ENCODE measurements at places on chromosomes 2 and 18. TPM values are rescaled to one million over a fixed set of nuclear protein-coding genes. Genes with fewer than 3 reads are reported as not detected.

- DNase-seq: no peak
Measured at GRCh38 chr2:148848146-148848545, 26.9 kb upstream of the KIF5C start.

DNA sequence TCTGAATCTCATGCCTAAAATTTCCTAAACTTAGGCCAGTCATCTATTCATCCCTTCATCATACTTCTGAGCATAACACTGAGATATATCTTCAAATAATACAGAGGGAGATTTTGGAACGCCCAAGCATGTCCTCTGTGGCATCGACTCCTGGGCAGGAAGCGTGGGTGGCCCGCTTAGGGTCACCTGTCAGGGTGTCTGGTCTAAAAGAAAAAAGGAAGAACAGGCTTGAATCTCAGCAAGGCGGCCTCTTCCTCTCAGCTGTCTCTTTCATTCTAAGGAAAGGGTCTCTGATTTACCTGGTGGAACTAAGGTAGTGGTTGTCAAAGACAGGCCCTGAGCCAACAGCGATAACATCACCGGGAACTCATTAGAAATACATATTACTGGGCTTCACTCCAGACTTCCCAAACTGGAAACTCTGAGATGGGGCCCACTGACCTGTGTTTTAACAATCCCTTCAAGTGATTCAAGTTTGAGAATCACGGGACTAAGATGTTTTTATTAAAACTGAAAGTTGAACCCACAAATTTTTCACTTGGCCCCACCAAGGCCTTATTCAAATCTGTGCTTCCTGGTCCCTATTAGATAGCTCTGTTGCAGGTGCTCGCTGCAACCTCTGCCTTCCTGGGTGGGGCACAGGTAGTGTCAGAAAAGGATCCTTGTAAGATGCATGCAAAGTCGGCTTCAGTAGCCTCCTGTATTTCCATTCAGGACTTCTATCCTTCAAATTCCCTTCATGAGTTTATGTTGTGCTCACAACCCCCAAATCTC, 162.3 kb upstream of the CCDC68 start:
- no peak for DNase-seq

SLC5A7 gene
- not detected for total RNA-seq

STAT1 gene
- 28.0 TPM for total RNA-seq

GREB1L gene
- total RNA-seq: 6.0 TPM

GRCh38 chr2:178084273-178084672, 11.7 kb upstream of the PDE11A start:
- no peak for DNase-seq

DNA sequence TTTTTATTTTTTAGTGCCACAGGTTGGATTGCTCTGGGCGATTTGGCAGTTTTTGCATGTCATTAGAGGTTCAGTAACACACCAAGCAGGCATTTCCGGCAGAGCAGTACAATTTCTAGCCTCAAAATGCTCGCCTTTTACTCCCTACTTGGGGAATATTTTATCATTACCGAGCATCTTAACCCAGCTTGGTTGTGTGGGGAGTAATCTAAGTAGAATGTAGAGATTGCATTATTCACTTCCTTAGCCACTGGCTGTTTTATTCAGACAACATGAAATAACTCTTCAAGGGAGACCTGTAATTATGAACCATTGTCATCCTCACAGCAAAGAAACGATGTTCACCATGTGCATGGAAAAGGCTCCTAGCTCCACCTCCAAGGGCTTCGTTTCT, 13.1 kb downstream of the GRP start:
- no peak for DNase-seq

DNA sequence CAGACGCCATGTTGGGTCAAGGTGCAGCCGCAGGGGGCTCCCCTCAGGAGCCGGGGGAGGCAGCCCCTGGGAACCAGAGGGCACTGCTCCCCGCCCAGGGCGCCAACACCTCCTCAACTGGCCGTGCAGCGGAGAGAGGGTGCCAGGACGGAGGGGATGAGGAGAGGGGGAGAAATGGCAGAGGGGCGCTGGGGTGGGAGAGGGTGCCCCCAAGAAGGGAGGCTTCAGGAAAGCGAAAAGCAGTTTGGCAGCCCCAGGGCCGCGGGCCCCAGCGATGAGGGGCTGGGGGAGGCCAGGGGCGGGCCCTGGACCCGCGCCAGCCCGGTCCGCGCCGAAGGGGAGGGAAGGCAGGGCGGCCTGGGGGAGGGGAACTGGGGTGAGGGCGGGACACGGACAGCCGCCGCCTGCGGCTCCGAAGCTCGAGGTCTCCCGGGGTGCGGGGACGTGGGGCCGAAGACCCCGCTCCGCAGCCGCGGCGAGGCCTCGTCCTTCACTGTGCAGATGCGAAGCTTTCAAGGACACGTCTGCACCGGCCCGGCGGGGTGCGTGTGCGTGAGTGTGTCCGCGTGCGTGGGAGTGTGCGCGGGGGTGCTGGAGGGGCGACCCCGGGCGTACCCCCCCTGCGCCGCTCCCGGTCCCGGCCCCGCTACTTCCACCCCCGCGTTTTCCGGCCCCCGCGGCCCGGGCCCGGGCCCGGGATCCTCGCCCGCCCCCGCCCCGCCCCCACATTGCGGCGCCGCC, 1.4 kb downstream of the DNMT3A start:
- no peak for DNase-seq

DNA sequence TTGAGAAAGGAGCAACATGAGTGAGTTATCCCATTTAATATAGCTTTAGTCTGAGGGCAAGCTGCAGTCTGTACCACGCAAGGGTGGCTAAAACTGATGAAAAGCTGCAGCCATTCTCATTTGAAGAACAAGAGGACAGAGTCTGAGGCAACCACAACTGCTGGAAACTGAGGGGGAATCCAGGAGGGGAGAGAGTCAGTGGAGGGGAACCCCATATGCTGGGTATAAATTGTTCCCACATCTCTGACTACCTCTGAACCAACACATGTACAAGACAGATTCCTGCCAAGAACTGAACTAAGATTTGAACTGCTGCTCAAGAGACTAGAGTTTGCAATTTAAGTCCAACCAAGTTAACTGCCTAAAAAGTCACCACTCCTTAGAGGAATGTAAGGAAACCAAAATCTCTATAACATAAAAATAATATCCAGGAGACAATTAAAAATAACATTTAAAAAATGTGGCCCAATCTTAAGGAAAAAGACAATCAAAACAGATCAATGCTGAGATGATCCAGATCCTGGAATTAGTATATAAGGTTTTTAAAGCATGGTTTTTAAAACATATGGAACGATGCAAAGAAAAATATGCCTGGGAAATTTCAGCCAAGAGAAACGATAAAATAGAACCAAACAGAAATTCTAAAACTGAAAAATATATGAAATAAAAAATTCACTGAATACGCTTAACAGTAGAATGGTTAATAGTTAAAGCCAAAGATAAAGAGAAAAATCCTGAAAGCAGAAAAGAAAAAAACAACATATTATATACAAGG, 11.2 kb downstream of the CWC22 start:
- DNase-seq: no peak

GRCh38 chr18:76988827-76989646, 143.5 kb downstream of the MBP start:
- DNase-seq: no peak

DNA sequence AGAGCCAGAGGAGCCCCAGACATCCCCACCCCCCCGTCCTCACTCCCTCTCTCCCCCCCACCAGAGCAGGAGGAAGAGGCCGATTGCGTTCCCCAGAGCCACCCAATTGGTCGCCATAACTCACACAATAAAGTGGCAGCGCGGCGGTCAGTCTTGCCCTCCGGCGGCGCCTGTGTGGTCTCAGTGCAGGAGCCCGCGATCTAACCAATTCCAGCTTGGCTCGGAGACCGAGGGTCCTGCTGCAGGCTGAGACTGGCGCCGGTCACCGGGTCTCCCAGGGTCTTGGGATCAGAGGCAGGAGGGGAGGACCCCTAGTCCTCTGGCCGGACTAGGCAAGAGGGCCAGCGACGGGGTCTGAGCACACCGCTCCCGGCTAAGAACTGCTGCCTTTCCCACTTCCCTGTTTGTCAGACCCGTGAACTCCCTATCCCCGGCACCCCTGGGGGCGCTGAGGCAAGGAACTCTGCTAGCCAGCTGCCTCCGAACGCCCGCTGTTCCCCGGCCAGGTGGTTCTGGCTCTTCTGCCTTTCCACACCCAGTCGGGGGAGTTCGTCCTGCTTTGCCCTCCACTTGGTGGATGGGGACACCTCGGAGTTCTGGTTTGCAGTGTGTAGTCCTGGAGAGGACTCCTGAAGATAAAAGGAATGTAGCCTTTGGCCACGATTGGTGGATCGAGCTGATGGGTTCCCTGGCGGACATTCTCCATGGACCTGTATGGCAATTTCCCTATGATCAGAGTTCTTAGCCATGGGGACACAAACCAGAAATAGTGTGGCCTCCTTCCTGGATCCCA, 1.0 kb upstream of the HOXD12 start:
- DNase-seq: no peak

DNA sequence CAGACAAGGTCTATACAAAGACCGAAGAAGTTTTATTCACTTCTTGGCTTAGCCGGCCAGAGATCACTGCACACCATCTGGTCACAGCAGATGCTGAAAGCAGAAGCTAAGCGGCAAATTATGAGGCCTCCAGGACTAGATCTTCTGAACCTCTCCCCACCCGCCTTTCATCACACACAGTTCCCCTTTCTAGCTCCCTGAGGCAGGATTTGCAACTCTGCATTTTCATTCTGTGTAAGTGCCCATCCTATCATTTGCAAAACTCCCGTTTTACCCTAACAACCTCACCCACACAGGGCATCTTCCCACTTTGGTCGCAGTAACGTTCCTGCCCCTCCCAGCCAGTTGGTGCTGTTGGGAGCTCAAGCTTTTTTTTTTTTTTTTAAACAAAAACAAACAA, 3.1 kb upstream of the MOB1A start:
- DNase-seq: no peak

DNA sequence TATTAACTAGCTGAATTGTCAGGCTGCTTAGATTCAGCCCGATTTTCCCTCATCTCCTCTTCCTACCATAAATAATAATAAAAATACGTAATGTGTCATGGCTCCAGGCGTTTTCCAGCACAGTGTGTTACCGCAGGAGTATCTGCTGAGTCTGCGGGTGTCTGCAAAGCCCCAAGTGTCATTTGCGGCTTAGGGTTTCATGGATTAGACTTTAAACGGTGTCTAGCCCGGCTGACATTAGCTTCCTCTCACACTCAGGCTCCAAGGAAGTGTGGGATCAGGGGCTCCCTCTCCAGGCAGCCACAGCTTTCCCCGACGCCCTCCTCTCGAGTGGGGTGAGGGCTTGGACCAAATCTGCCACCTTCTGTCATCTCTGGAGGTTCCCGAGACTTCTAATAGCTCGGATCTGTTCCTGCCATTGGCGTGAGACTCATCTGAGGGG, 14.1 kb upstream of the HOXD1 start:
- no peak for DNase-seq

DNA sequence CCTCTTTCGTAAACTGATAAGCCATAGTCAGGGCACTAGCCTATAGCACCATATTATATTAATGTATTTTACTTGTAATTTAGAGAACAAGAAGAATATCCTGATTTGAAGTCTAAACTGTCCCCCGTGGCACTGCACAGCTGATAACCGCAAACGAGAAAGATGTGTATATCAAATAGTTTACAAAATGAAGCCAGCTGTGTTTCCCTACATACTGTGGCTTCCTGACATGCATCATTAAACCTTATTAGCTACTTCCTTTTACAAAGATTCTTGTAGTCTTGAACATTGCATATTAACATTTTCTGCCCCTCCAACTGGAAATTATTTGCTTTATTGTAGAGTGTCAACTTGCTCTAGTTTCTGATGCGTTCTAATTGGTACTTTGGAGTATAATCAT, 153.5 kb upstream of the NFATC1 start:
- DNase-seq: no peak

DNA sequence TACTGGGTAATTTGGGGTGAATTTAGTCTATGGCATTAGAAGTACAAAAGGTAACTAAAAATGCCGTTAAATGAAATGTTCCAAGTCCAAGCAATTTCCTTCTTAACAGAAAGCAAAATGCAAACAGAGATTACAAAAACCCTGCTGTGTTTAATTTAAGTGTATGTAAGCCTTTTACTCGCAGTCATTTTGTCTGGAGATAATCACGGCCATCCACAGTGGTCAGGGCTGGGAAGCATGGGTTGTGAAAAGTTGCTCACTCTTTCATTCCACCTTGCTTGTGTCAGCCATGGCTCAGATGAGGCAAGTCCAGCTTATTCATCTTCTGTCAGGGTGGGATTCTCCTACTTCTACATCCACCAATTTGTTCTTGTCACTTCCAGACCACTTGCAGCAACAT, 983.6 kb upstream of the ZEB2 start:
- DNase-seq: no peak

- DNase-seq: no peak
Measured at GRCh38 chr18:10805587-10806118, 279.8 kb downstream of the NAPG start.

STARD7 gene
- total RNA-seq: 171 TPM

DNA sequence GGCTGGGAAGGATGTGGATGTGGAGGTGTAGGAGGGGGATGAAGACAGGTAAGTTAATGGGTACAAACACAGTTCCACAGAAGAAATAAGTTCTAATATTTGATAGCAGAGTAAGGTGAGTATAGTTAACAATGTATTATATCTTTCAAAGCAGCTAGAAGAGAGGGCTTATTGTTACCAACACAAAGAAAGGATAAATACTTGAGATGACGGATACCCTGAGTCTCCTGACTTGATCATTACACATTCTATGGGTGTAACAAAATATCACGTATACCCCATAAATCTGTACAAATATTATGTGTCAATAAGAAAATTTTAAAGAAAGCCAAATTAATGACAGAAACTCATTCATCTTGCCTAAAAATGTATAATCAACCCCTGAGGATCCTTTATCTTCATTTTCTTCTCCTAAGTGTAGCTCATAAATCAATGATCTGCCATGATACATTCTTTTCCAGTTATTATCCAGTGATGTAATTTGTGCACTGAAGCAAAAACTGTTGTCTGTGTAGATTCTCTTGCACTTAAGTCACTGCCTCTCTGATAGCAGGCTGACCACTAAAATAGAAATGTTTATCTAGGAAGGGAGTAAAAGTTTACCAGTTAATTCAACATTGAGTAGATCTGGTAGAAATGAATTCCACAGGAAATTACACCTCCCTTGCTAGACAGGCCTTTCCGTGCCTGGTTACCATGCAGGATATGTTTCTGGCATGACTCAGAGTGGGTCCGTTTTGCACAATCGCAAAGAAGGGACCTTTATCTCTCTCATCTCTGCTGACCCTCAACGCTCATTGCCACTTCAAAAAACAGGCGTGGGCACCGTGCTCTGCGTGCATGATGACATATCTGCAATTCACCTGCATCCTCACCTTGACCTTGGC, 249.7 kb upstream of the NCKAP5 start:
- peak; percentile 15 for DNase-seq

GRCh38 chr18:75293591-75293990, 83.0 kb downstream of the TSHZ1 start:
- DNase-seq: no peak

DNA sequence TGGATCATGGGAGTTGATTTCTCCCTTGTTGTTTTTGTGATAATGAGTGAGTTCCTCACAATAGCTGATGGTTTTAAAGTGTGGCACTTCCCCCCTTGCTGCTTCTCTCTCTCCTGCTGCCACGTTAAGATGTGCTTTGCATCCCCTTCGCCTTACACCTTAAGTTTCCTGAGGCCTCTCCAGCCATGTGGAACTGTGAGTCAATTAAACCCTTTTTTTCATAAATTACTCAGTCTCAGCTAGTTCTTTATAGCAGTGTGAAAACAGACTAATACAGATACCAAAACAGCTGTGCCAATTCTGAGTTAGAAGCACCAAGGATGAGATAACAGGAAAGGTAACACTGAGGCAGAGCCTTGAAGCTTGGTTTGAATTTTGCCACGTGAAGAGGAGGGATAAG, 44.7 kb downstream of the ITSN2 start:
- DNase-seq: no peak

CXCR1 gene
- not detected for total RNA-seq

PROM2 gene
- total RNA-seq: 147 TPM

All from PC-9 (cell line).